ENCODE measurements at places on chromosomes 11 and 22.

DNA sequence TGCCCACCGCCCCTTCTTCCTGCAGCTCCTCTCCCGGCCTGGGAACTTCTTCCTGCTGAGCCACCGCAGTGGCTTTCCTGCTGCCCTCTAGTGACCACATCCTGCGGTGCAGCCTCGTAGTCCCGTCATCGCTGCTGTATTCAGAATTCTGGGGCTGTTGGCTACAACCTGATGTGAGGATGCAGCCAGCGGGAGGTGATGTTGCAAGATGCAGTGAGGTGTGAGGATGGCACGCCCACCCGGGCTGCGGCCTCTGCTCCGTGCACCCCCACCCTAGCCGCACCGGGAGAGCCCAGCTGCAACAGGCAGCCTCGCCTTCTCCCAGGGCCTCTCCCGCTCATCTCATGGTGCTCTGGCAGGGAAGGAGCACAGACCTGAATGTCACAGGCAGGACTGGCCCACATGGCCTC, 10.1 kb downstream of the CHST1 start:
- no peak for DNase-seq

DNA sequence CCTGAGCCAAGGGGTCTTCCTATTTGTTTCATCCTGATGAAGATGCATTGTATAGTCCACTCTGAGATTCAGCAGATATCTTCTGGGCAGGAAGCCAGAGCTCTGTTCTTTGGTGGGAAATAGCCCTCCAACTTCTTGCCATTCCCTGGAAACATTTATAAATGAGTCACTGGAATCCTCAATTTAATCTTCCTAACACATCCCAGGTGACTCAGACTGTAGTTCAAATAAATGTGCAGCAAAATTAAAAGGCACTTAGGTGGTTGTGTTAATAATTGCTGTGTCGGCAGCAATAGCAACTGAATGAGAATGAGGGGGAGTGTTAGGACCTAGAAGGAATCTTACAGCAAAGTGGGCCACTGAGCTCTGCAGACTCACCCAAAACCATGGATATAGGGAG, 108.6 kb downstream of the INSC start:
- DNase-seq = no peak

- peak; percentile 20 for DNase-seq
These were observed 5.2 kb upstream of the GCAT start for GRCh38 chr22:37802310-37803194.

DNA sequence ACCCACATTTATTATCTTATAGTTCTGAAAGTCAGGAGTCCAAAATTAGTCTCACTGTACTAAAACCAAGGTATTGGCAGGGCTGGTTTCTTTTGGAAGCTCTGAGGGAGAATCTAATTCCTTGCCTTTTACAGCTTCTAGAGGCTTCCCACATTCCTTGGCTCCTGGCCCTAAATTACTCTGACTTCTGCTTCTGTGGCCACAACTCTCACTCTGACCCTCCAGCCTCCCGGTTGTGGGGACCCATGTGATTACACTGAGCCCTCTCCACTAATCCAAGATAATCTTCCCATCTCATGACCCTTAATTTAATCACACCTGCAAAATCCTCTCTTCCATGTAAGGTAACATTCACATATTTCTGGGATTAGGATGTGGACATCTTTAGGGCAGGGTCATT, 110.9 kb downstream of the ARL14EP start:
- no peak for DNase-seq

GRCh38 chr11:28976801-28977145, 868.6 kb downstream of the METTL15 start:
- no peak for DNase-seq

- no peak for DNase-seq
These were observed 26.4 kb upstream of the KIRREL3 start for GRCh38 chr11:127027000-127027399.

DNA sequence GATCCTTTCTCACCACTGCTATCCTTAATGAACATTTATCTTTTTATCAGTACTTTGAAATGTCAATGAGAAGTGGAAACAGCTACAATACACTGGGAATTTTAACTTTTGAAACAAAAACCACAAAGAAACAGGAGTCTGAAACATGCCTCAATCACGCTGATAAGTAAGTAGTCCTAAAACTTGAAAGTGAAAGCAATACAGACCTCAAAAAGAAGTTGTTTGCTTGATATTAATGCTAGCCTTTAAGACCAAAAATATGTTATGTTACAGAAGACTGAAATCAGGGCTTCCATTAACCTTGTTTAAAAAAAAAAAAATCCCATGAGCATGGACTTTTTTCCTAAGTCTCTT, 21.3 kb downstream of the PHF21A start:
- DNase-seq = no peak

GRCh38 chr11:10310301-10310841, 5.5 kb downstream of the ADM start:
- no peak for DNase-seq

GRCh38 chr11:125301346-125301745, 136.8 kb downstream of the PKNOX2 start:
- DNase-seq = no peak

DNA sequence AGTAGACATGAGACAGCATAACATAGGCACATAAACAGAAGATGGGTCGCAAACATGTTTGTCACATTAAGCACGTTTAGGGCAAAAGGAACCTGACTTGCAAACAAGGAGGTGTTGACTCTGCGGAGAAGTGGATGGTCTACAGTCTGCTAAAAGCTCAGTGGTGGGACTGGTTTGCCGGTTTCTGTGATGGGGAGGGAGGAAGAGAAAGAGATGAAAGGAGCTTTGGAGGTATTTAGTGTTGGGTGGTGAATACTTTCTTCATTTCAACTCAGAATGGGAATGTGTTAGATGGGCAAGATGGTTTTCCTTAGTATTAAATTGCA, 191.4 kb upstream of the SORL1-AS1 start:
- DNase-seq = no peak

DNA sequence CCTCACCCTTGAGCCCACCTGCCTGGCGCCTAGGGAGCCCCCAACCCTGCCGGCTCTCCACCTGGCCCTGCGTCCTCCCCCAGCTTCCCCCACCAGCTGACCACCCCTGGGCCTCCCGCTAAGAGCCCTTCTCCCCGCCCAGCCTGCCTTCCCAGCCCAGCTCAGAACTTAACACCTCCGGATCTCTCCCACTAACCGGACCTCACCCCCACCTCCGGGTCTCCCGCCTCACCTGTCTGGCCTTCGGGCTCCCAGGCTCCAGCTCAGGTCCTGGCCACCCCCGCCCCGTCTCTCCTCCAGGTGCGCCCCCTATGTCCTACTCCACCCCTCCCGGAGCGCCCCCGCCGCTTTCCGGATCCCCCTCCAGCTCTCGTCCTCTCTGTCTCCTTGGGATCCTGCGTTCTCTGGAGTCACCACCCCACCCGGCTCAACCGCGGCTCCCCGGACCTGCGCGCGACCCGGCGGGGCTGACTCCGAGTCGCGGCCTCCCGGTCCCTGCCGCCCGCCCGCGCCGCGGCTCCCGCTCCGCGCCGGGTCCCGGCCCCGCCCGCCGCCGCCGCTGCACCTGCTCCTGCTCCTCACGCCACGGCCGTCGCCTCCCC, at the start of gene KCNJ11:
Gene KCNJ11 (minus strand): TSS at position 51 of the 602 bp plus-strand sequence. CDS start 568 bp downstream, outside the sequence.
- DNase-seq = no peak

DNA sequence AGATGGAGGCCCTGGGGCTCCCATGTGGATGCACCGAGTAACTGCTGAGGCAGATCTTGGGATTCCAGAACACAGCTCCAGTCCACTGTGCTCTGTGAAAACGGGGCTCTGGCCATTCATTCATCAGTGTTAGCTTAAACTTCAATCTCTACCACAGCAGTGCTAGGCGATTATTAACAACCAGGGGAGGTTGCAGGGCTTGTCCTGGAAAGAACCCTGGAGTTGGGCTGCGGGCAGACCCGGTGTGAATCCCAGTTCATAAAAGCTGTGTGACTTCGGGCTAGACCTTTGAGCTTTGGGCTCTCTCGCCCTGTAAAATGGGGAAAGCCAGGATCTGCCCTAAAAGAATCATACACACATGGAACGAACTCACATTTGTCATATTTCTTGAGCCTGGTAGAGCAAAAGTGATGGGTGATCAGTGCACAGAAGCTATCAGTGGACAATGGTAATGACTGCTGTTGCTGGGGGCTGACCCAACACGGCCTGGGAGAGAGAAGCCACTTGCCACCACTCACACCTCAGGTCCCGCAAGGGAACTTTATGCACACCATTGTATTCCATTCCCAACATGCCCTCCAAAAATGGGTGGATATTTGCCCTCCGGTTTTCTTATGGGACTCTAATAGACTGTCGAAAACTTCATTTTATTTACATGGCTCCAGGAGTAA, 15.6 kb upstream of the CRYBB3 start:
- DNase-seq = no peak

DNA sequence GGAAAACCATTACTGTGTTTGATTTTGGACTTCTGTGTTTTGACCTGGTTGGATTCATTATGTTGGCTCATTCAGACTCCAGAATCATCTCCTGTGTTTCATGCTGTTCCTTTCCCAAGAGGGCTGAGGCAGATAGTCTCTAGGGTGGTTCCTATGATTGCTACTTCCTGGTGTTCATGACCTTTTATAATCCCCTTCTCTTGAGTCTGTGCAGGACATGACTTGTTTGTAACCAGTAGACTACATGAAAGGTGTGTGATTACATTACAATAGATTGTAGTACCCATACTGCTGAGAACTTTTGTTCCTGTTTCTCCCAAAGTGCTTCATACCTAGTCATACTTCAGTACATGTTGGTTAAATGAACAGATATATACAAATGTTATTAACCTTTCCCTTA, 700.6 kb downstream of the METTL15 start:
- DNase-seq = no peak

DNA sequence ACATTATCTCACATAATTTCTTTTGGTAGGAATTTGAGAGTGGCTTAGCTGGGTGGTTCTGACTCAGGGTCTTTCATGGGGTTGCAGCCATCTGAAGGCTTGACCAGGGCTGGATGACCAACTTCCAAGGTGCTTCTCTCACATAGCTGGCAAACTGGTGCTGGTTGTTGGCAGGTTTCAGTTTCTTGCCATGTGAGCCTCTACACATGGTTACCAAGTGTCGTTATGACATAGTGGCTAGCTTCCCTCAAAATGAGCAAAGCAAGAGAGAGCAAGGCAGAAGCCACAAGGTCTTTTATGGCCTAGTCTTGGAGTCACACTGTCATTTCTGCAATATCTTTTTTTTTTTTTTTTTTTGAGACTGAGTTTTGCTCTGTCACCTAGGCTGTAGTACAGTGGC, 4.2 kb upstream of the TFIP11 start:
- DNase-seq = no peak

- peak; percentile 43 for DNase-seq
These were observed 108.2 kb downstream of the SLC36A4 start for GRCh38 chr11:93089474-93090102.

- no peak for DNase-seq
These were observed 17.2 kb downstream of the ARHGEF17 start for GRCh38 chr11:73325036-73325981.

- no peak for DNase-seq
These were observed 13.4 kb downstream of the MYO7A start for GRCh38 chr11:77141475-77141874.

DNA sequence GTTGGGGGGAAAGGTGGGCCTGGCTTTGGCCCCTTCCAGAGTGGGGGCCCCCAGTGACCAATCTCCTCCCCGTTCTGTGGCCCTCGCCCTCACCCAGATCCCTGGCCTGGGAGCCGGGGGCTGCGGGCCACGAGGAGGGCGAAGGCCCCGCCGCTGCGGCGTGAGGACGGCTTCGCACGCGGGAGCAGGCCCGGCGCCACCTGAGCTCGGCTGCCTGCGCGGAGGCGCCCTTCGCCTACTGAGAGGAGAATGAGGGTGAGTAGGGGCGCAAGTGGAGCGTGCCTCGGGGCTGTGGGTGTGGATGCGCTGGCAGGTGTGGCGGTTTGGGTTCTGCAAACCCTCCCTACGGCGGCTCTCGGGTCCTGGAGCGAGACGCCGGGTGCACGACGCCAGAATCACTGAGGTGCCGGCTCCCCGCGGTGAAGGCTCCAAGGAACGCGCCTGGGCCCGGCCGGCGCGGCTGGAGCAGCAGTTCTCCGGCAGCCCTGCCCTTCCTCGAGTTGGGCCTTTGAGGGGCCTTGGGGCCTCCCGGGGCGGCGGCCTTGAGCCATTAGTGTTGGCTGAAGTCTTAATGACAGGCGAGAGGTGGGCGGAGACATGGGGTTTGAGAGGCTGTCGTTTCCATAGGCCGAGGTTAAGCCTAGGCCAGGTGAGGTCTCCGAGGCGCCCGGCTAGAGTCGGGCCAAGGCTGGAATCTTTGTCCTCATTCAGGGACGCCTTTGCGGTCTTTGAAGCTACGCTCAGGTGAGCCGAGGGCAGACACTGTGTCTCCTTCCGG, 65.3 kb downstream of the CTTN start:
- DNase-seq = no peak

DNA sequence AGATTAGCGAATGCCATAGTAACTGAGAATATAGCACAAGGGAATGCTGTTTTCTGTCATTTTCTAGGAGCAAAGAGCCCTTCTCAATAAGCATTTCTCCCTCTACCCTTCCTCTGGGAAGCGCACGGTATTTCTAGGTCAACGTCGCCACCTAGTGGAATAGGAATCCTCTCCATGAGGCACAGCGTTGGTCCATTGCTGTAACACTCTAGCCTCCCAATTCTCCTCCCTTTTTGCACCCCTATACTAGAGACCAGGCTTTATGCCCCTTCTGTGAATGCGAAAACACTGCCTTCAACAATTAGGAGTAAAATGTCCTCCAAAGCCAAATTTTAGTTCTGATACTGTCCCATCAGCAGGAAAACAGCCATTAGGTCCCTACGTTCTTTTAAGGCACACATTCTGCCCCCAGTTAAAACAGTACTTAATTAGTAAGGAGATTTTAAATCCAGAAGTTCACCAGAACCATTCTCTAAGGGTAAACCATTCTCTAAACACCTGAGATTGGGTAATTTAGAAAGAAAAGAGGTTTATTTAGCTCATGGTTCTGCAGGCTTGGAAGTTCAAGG, 12.8 kb upstream of the HYLS1 start:
- peak; percentile 47 for DNase-seq

- DNase-seq = no peak
These were observed 421 bp downstream of the SLC15A3 start for GRCh38 chr11:60951606-60951903.
